ENCODE measurements at places on chromosomes 7 and 10.

GRCh38 chr7:153934629-153935028 is 117.6 kb upstream of the DPP6 start:
- no peak for DNase-seq

DNA sequence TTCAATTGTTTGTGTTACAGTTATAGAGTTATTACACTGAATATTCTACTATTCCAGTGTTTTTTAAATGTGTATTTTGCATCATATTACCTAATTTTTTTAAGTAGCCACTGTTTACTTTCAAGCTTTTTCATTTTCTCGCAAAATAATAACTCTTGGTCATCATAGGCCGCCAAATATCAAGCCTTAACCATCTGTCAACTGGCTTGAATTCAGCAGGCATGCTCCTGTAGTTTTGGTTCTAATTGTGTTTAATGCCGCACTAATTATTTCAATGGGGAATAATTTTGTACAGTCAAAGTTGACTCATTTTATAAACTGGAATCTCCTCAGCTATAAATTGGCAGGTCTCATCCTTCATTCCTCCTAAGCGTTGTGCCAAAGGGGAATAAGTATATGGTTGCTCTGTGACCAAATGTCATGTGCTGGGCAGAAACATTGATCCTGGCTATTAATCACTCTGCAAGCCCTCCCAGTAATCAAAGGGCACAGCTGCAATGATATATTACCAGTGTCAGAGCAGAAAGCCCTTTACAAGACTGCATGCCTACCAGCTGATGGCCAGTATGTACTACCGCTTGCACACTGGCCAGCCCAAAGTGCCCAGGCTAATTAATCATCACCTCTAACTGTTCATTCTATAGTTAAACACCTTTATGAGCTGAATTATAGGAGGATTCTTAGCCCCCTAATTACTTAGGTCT is 74.8 kb downstream of the SKAP2 start:
- DNase-seq: no peak

DNA sequence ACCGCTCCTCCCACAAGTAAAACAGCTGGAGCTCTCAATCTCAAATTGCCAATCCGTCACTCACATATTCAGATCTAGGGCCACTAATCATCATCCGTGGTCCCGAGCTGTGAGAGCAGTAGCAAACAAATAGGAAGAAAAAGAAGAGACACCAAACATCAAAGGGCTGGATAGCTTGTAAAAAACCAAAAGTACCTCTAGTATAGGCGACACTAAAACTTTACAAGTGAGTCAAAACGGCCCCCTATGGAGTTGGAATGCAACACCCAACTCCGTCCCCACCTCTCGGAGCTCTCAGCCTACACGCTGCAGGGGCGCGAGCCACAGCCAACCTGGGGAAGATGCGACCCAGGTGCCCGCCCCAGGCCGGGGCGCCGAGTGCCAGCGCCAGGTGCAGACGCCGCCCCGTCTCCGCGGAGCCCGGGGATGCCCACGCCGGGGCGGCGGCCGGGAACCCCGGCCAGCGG is 581 bp downstream of the FAM3C start:
- DNase-seq: no peak

DNA sequence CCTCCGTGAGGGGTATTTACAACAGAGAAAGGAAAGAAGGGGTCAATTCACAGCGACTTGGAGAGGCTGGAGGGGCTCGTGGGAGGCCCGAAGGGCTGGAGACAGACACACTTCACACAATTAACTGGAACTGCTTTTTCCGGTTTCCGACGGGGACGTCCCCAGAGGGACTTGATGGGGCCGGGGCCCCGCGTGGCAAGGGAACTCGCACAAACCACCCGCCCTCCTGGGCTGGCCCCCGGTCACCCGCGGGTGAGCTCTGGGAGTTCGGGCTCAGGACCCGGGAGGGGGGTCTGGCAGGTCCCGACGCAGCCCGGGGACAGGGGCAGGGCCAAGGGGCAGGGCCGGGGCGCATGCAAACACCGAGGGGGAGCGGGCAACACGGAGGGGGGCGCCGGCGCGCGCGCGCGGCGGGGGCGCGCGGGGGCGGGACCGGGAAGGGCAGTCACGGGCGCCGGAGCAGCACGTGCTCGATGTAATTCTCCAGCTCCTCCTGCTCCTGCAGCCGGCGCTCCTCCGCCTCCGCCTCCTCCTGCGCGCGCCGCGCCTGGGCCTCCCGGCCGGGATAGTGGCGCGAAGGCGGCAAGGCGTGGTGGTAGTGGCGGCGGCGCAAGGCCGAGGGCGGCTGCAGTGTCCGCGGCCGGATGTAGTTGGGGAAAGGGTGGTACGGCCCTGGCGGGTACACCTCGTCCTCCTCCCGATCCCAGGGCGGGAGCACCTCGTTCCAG is 2.7 kb downstream of the VGF start:
- no peak for DNase-seq

GRCh38 chr10:95236068-95236903 is 42.2 kb downstream of the ACSM6 start:
- no peak for DNase-seq

GRCh38 chr7:116271161-116271913 is 61.0 kb downstream of the TES start:
- DNase-seq: no peak

DNA sequence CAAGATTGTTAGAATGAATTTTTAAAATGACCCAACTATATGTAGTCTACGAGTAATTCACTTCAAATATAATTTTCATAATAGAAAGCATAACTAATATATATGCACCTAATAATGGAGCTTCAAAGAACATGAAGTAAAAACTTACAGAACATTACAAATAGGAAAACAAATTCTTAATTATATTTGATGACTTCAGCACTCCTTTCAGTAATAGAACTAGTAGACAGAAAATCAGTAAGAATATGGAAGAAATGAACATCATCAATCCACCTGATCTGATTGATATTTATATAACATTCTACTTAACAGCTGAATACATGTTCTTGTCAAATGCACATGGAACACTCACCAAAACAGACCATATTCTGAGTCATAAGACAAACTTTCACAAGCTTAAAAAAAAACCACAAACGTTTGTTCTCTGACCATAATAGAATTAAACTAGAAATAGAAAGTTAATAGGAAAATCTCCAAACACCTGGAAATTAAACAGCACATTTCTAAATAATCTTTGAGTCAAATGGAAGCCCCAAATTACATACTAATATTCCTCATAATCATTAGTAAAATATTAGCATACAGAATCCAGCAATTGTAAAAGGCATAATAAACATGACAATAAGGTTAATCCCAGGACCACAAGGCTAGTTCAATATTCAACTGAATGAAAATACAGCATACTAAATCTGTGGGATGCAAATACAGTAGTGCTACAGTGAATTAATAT is 48.0 kb downstream of the BRAF start:
- no peak for DNase-seq

GRCh38 chr10:299512-299911 is 164.3 kb downstream of the ZMYND11 start:
- no peak for DNase-seq

DNA sequence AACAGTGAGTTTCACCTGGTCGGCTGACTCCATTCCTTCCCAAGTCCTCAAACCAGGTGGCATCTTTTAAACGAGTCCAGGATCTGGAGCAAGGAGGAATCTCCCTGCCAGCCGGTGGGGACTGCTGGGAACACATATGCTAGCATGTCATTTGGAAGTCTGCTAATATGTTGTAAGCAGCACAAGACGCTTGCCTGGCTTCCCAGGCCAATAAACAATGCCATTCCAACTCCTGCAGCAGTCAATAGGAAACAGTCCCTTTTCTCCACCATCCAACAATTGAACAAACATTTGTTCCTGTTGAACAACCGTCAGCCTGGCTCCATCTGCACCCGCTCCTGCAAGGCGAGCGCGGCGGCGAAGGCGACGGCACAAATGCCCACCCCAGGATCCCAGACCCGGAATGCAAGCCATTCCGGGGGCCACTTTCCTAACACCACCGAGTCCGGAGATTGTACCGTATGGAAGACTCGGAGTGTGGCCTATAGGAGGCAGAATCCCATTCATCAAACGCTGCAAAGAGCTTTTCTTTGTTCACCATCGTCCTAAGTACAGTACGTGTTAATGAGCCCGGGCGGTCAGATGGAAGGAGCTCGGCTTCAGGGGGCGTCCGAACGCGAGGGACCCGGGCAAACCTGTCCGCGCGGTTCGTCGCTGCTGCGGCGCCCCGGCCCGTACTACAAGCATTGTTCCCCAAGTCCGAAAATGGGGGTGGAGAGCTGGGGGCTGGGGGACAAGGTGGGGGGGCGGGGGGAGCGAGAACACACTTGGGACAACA is 1.6 kb downstream of the FAM53B start:
- DNase-seq: peak; percentile 78

DNA sequence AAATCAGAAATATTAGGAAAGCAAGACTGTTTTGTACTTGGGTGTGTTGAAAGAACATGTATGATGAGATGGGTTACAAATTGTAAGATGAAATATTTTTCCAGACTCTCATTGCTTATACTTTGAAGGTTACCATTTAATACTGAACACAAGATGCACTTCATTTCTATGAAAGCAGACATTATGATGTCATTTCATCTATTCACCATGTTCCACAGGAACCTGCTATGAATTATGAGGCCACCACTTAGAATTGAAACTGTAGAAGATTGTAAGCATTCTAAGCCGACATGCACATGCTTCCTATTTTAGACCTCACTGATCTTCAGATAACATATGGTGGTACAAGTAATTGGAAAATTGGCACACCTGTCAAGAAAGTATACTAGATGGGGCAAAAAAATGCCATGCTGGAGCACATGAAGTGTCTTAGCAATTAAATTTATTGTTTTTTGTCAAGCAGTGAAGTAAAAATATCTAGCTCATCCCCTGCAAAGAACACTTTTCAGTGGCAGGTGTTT is 195.0 kb downstream of the PHF14 start:
- DNase-seq: no peak

DNA sequence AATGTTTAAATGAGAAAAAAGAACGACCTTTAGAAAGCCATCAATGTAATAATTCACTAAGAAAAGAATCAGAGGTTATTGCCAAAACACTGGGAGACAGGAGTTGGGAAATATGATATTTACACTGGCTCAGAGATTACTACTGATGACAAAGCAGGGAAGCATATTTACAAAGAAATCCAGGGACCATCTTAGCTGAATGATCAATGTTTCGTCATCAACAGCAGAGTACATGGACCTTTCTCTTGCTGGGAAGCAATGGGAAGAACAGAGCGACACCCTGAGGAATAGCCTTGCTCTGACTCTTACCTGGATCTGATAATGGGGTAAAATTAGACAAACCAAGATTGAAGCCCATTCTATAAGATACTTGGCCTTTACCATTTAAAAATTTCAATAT is 1293.5 kb downstream of the XPNPEP1 start:
- no peak for DNase-seq

DNA sequence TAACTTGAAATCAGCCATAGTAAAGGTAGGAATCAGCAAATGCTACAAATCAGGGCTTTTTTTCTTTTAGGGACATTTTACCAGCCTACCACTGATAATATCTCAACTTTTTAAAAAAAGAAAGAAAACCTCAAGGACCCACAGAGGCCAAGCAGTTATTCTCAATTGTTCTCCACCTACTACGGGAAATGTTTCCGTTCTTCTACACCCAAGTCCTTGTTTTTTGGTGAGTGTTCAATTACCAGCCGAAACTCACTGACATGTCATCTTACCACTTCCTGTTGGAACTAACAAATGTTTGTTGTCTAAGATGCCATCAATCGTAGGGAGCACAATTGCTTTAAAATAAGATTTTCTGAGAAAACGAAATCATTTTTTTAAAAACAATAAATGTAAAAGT is 50.2 kb upstream of the CDK1 start:
- no peak for DNase-seq

DNA sequence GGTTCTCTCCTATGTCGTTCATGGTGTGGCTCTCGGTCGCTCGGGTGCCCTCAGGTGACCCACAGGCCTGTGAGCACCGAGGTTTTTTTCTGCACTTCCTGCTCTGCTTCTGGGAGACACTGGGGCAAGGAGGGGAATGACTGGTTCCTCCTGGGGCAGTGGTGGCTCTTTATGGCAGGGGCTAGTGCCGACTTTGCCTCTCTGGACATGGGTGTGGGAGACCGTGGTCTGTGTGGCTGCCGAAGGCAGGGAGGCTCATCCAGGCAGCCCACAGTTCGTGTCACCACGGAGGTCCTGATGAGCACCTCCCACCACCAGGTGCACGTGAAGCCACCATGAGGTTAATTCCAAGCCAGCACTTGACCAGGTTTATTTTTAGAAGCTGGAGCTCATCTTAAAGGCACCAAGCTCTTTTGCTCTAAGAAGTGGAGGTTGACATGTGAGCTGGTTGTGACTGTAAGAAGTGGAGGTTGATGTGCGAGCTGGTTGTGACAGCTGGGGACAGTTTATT is 24.7 kb upstream of the DPYSL4 start:
- no peak for DNase-seq

- DNase-seq: no peak
These were observed 30.5 kb downstream of the ARMC3 start for GRCh38 chr10:22958338-22958737.

DNA sequence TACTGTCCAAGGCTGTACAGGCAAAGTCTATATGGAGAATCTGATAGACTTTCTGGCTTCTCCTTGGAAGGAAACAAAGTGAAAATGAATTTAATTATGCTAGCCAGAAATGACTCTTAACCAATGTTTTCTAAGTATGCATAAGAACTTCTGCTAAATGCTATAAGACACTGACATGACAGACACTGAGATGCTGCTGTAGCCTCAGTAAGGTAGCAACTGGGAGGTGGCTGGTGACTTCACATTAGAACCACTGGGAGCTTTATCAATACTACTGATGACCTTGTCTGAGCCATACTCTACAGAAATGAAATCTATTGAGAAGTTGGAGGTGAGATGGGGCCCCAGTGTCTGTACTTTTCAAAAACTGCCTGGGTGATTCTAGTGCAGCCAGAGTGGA is 188.6 kb downstream of the ZNF365 start:
- DNase-seq: no peak

DNA sequence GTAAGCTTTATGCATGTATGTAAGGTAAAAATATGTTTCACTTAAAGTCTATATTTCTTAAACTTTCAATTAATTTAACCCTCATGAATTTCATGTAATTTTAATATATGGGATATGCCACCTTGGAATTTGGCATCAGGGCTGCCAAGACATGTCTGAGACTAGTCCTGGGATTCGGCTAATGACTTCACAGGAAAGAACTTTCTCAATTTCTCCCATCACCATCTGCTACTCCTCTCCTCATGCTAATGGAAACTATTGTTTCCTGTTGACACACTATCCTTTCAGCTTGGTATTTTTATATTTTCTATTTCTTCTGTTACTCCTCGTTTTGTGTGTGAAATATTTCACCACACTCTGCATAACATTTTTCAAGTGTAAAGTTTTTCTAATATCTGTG is 205.9 kb downstream of the ARL4A start:
- no peak for DNase-seq

- DNase-seq: no peak
These were observed 18.5 kb upstream of the IGFBP3 start for GRCh38 chr7:45939574-45939973.

GRCh38 chr7:98241674-98242241 is 10.3 kb downstream of the TECPR1 start:
- no peak for DNase-seq

DNA sequence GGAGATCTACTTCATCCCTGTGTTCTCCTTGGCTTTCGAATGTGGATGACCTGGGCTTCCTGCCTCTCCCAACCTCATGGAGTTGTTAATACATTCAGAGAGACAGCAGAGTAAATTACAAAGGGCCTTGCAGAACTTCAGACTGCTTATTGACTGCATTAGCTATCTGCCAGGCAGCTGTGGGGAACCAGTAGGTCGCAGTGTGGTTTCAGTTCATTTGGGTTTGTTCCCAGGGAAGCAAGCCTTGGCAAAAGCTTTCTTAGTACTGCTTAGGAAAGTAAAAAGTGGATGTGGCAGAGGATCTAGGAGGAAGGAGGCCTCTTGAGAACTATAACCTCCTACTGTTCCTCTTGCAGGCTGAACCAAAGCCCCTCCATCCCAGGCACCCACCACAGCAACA is 9.2 kb downstream of the NPFFR1 start:
- DNase-seq: peak; percentile 30
